T-helper 1 cell (primary cell): ENCODE measurements at places on chromosomes 2 and 18.

DNA sequence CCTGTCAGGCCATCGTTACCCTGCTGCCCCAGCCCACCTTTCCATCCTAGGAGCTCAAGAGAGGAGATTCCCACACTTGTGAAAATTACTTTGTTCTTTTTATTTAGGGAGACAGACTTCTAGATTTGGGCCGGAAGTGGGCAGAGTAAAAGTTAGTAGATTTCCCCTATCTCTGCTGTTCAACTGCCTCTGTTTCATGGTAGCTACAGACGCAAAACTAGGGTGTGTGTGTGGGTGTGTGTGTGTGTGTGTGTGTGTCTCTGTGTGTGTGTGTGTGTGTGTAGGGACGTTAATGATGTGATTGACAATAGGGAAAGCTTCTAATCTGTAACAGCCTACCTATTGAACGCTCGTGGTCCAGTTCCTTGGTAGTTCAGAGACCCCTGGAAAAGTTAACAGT lies 438 bp downstream of the PSMA8 start:
- no peak for DNase-seq

DNA sequence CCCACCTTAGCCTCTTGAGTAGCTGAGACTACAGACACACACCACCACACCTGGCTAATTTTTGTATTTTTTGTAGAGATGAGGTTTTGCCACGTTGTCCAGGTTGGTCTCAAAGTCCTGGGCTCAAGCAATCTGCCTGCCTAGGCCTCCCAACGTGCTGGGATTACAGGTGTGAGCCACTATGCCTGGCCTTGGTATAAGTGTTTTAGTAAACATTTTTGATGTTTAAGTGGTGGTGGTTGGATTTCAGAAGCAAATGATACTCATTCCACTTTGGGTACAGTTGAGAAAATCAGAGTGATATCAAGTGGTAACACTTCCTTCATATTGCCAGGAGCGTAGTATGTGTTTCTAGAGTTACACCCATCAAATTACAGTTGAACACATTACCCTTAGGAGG lies 25.4 kb downstream of the ACADL start:
- no peak for DNase-seq

DNA sequence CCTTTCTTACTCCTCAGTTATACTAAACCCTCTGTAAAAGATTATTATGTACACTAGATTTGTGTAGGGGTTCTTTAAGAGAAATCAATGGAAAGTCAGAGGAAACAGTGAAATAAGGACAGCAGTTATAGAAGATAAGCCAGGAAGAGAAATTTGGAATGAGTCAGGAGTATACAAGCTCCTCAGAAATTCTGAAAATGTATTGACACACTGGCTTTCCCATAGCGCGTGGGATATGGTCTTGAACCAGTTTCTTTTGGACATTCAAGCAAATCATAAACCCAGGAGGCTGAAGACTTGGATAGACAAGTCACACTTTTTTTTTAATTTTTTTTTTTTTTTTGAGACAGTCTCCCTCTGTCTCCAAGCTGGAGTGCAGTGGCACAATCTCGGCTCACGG lies 316.1 kb upstream of the MMADHC start:
- no peak for DNase-seq

GRCh38 chr18:74976331-74976909 lies 232.5 kb downstream of the PTGR3 start:
- DNase-seq = no peak

GRCh38 chr2:5164776-5165525 lies 527.2 kb upstream of the SOX11 start:
- DNase-seq = no peak

DNA sequence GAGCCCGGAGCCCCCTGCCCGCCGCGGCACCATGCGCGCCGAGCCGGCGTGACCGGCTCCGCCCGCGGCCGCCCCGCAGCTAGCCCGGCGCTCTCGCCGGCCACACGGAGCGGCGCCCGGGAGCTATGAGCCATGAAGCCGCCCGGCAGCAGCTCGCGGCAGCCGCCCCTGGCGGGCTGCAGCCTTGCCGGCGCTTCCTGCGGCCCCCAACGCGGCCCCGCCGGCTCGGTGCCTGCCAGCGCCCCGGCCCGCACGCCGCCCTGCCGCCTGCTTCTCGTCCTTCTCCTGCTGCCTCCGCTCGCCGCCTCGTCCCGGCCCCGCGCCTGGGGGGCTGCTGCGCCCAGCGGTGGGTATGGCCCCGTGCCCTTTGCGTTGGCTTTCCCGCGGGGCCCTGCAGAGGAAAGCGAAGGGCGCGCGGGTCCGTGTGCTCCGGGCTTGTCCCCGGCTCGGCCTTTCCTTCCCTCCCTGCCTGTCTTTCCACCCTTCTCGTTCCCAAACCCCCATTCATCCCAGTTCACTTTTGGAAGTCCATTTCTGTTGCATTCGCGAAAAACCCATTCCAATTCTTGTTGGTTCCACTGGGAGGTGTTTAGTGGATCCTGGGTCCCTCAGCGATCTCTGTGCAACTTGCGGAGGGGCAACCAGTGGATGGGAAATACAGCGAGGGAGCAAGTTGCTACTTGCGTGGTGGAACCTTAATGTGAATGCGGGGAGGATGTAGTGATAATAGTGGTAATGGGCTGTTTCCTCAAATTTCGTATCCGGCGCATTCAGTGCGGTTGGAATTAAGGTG lies 599 bp downstream of the ADAM23 start:
- DNase-seq = peak; percentile 20

DNA sequence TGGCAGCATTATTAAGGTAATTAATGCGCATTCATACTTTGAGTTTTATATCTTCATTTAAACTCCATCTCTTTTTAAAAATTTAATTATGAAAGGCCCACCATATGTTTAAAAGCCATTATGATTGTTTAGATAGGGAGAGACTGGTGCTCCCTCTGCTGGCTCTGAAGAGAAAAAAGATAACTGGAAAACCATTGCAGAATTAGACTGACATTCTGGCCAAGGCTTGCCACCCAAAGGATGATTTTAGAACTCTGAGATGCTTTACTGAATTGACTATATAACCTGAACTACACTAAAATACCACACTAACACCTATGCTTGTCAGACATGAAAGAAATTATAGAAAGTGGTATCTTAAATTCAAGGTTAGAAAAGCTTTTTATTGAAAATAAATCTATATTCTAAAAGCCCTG lies 127.6 kb upstream of the SPOPL start:
- DNase-seq = no peak

- DNase-seq = no peak
Observed at GRCh38 chr2:177172034-177172880, 40.3 kb upstream of the HNRNPA3 start.
